Fibroblast of lung (primary cell): ENCODE measurements at places on chromosomes 6 and 20. TPM values are rescaled to one million over a fixed set of nuclear protein-coding genes. Genes with fewer than 3 reads are reported as not detected.

PPIL6 gene
- 5.0 and 8.5 TPM in 2 replicates for total RNA-seq

TUBB1 gene
- total RNA-seq: under 0.01 TPM in 2 replicates

DNA sequence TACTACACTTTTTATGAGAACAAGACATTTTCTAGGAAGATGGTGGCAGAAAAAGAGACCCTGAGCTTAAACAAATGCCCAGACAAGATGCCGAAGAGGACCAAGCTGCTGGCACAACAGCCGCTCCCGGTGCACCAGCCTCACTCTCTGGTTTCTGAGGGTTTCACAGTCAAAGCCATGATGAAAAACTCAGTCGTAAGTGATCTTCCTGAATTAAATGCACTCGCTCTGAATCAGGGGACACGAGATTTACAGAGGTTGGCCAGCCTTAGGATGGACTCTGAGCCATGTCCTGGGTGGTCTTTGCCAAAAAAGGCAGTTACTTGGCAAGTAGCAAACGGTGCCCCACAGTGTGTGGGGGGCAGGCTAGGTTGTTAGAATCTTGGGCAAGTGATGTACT lies 423 bp downstream of the PACRG start:
- peaks cover 2% of the 10 kb centered on the region for H3K4me1 ChIP-seq
- H3K27me3 ChIP-seq: no peaks in the 10 kb centered on the region
- DNase-seq: no peak
- H3K4me3 ChIP-seq: peak overlapping the region; percentile 57

DNA sequence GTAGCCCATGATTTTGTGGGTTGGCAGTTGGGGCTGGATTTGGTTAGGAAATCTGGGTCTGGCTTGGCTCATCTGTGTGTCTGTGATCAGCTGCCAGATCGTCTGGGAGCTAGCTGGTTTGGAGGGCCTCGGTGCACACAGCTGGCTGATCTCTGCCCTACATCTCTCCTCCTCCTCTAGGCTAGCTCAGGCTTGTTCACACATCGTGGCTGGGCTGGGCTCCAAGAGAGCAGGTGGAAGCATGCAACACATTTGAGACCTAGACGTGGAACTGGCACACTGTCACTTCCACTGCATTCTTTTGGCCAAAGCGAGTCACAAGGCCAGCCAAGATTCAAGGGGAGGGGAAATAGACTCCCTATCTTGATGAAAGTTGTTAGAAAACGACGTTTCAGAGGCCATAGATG lies 15.9 kb downstream of the NDUFAF5 start:
- H3K4me3 ChIP-seq: no peak overlapping the region
- peak; percentile 96 for DNase-seq
- H3K36me3 ChIP-seq: peaks cover 2% of the 10 kb centered on the region
- peaks cover 7% of the 10 kb centered on the region for H3K4me1 ChIP-seq
- H3K27me3 ChIP-seq: no peaks in the 10 kb centered on the region
- H3K27ac ChIP-seq: no peak overlapping the region

GRCh38 chr6:10248378-10248843 lies 166.5 kb downstream of the TFAP2A start:
- H3K36me3 ChIP-seq: no peaks in the 10 kb centered on the region
- H3K27me3 ChIP-seq: no peaks in the 10 kb centered on the region
- no peak overlapping the region for H3K27ac ChIP-seq
- peak; percentile 43 for DNase-seq
- no peaks in the 10 kb centered on the region for H3K4me1 ChIP-seq

GRCh38 chr6:10146715-10147451 lies 268.0 kb downstream of the TFAP2A start:
- no peaks in the 10 kb centered on the region for H3K36me3 ChIP-seq
- H3K27ac ChIP-seq: no peak overlapping the region
- H3K27me3 ChIP-seq: no peaks in the 10 kb centered on the region
- H3K4me1 ChIP-seq: no peaks in the 10 kb centered on the region

DNA sequence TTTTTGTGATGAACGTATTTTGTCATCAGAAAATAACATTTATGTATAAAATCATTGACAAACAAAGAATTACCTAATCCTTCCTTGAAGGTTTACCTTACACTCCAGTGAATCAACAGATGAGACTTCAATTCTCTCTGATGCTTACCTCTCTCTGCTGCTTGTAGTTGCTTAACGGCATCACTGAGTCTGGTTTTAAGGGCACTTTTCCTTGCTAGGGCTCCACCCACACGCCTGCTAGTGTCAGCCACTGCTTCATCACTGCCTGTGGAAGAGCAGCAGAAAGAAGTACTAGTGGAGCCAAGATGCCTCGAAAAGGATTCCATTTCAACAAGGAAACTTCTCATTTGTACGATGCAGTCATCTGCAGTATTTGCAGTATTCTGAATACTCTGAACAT lies 63.0 kb downstream of the FAM229B start:
- H3K27ac ChIP-seq: peak overlapping the region; percentile 55
- H3K4me1 ChIP-seq: peaks cover 11% of the 10 kb centered on the region
- DNase-seq: peak; percentile 42
- H3K36me3 ChIP-seq: peaks cover 6% of the 10 kb centered on the region
